ENCODE measurements at places on chromosomes 1 and 21.

- H3K27me3 ChIP-seq = no peaks in the 10 kb centered on the region
- no peaks in the 10 kb centered on the region for H3K36me3 ChIP-seq
- no peaks in the 10 kb centered on the region for H3K4me1 ChIP-seq
- no peak overlapping the region for H3K27ac ChIP-seq
Measured at GRCh38 chr1:47785561-47786271, 211.5 kb downstream of the TRABD2B start.

DNA sequence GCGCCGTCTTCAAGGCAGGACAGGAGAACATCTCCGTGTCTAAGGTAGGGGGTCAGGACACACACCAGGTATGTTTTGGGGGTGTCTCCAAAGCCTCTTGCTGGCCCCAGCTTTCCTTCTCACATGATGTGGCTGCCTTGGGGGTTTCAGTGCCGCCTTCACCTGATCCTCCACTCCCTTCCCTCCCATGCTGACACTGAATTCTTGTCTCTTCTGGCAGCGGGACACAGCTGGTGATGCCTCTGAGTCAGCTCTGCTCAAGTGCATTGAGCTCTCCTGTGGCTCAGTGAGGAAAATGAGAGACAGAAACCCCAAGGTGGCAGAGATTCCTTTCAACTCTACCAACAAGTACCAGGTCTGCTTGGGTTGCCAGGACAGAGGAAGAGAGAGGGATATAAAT lies 13.5 kb downstream of the ATP1A2 start:
- no peak overlapping the region for H3K27ac ChIP-seq
- no peaks in the 10 kb centered on the region for H3K36me3 ChIP-seq
- no peak overlapping the region for H3K4me3 ChIP-seq
- no peaks in the 10 kb centered on the region for H3K4me1 ChIP-seq

GRCh38 chr1:42130061-42130660 lies 23.0 kb upstream of the GUCA2B start:
- no peaks in the 10 kb centered on the region for H3K36me3 ChIP-seq
- DNase-seq = no peak
- H3K27ac ChIP-seq = no peak overlapping the region
- no peak overlapping the region for H3K4me3 ChIP-seq
- no peaks in the 10 kb centered on the region for H3K4me1 ChIP-seq

- peak within 1 kb of the TSS; percentile 69 for H3K4me3 ChIP-seq
- no peaks in the 10 kb centered on the region for H3K36me3 ChIP-seq
- peak within 1 kb of the TSS; percentile 83 for H3K27ac ChIP-seq
- DNase-seq = peak; percentile 36
- H3K4me1 ChIP-seq = no peaks in the 10 kb centered on the region
Measured at GRCh38 chr1:211326528-211327345, at the start of gene TRAF5. TSS of gene TRAF5 (plus strand) at chr1:211326833. CDS start at chr1:211353240, 26,407 bp downstream.

GRCh38 chr1:65176056-65176450 lies 28.1 kb downstream of the AK4 start:
- no peaks in the 10 kb centered on the region for H3K27me3 ChIP-seq
- H3K4me1 ChIP-seq = peaks cover 5% of the 10 kb centered on the region
- DNase-seq = no peak
- H3K27ac ChIP-seq = no peak overlapping the region
- no peak overlapping the region for H3K4me3 ChIP-seq
